CD4-positive, alpha-beta memory T cell (primary cell): ENCODE measurements at places on chromosomes 12 and 14.

DNA sequence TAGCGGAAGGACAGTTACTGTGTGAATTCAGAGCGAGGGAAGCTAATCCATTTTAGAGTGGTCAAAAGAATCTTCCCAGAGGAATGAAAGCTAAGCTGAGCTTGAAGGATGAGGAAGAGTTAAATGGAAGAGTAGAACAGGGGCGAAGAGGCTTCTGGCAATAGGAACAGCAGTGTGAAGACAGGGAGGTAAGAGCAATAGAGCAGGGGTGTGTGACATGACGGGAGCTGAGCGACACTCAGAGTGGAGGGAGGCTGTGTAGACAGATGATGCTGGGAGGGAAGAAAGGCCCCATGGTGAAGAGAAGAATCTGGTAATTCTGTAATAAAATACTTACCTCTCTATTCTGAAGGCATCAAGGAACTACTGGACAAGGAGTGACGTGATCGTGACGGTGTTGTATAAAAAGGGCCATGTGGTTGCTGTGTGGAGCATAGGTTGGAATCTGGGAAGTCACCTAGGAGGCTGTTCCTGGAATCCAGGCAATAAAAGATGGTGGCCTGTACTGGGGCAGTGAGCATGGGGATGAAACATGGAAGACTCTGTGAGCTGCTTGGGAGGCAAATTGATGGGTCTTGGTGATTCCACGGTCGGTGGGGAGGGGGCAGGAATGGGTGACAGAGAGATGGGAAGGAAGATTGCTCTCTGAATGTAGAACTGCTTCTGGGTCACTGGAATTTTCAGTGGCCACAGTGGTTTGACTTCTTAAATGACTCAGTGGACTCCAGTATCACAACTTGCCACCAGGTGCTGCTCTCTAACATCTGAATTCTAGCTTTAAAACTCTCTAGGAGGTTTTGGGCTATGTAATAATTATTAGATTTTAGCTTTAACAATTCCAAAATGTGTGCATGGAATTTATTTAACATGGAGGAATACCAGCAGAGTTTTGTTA lies 164.1 kb downstream of the ATP23 start:
- DNase-seq: no peak

- no peak for DNase-seq
Measured at GRCh38 chr14:85380881-85381280, 149.1 kb upstream of the FLRT2 start.

DNA sequence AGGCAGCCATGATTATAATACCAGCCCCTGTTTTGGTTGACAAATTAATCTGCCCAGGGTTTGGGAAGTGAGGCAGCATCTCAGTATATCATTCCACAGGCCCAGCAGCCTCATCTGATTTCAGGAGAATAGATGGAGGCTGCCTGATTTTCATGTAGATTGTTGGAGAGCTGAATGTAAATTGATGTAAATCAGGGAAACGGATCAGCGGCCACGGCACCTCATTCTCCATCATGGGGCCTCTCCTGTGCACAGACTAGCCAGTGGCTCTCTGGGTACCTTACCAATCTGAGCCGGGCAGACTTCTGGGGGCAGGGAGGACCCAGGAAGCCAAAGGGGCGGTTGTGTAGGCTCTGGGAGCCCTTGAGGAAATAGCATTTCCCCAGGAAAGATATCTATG lies 63.7 kb upstream of the GSC start:
- no peak for DNase-seq

DNA sequence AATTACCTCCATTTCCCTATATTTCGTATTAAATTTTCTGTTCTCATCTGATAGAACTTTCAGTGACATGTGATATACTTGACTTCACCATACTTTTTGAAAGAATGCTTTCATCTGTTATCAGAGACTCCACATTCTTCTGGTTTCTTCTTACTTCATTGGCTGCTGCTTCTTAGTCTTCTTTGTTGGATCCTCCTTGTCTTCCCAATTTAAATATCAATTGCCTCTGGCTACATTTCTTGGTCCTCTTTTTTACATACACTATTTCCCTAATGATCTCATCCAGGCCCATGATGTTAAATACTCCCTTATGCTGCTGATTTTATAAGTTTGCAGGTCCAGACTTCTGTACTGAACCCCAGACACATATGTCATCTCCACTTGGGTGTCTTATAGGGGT lies 22.0 kb downstream of the OR5AU1 start:
- DNase-seq: no peak

DNA sequence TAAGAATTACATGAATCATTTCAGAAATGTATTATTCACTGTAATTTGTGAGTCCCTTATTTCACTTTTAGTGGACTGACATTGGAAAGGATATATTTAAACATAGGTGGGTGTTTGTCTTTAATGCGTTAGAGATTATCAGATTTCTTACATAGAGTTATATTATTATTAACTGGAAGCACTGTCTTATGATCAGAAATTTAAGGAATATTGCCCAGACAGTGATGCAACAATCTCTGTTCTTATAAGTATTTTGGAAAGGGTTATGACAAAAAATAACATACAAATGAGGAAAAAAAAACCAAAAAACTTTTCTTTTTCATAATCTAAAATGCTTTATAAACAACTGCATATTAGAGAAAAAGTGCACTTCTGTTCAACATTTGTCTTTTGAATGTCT lies 836.6 kb downstream of the SLC6A15 start:
- no peak for DNase-seq

- no peak for DNase-seq
Measured at GRCh38 chr12:46699986-46700385, 125.8 kb downstream of the SLC38A4 start.

- no peak for DNase-seq
Measured at GRCh38 chr12:68428724-68429501, 96.8 kb upstream of the MDM1 start.

DNA sequence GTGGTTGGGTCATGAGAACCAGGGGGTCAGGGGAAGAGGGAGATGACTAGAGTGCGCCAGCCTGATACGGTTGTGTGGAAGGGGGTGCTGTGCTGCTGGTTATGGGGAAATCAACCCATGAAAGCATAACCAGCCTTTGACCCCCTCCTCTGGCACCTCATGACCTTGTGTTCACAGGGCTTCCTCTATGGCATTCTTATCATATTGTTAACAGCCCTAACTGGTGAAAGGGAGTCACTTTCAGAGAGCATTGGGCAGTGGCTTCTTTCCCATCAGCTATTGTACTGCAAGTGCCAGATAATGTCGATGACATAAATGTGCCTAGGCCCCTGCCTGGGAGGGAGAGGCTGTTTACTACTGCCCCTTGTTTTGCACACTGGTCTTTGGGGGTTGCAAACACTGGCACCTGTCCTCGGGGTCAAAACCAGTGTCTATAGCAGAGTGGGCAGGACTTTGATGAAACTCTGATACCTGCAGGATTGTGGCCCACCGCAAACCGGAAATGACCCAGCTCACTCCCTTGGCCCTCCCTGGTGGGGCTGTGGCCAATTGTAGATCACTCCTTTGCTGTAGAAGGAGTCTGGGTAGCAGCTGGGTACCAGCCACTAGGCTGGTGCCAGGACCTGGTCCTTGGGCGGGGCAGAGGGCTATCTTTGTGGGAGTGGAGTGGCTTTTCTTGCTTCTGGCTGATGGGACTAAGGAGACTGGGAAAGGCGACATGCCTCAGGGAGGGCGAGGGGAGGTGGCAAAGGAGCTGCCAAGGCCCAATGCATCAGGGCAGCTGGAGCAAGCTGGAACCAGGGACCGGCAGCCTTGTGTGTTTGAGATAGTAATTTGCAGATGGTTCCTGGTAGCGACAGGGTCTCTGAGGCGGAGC lies 634 bp upstream of the TMEM63C start:
- DNase-seq: no peak

GRCh38 chr14:30584058-30584630 lies 25.2 kb downstream of the G2E3 start:
- no peak for DNase-seq

- DNase-seq: no peak
Measured at GRCh38 chr12:58302487-58303011, 361.2 kb downstream of the ATP23 start.

DNA sequence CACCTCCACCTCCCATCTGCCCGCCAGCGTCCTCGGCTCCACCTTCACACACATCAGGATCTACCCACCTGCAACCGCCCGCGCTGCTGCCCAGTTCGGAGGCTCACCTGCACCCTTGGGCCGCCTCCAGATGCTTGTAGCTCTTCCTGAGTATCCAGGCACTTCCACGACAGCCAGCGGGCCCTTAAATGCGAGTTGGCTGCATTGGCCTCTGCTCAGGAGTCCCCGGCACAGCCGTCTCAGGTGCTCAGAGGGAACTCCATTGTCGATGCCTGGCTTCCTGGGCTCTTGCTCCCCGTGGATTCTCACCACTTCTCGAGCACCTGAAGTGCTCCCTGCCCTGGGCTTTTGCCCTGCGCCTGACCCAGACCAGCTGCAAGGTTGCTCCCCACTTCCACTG lies 21.9 kb upstream of the CDCA4 start:
- no peak for DNase-seq

DNA sequence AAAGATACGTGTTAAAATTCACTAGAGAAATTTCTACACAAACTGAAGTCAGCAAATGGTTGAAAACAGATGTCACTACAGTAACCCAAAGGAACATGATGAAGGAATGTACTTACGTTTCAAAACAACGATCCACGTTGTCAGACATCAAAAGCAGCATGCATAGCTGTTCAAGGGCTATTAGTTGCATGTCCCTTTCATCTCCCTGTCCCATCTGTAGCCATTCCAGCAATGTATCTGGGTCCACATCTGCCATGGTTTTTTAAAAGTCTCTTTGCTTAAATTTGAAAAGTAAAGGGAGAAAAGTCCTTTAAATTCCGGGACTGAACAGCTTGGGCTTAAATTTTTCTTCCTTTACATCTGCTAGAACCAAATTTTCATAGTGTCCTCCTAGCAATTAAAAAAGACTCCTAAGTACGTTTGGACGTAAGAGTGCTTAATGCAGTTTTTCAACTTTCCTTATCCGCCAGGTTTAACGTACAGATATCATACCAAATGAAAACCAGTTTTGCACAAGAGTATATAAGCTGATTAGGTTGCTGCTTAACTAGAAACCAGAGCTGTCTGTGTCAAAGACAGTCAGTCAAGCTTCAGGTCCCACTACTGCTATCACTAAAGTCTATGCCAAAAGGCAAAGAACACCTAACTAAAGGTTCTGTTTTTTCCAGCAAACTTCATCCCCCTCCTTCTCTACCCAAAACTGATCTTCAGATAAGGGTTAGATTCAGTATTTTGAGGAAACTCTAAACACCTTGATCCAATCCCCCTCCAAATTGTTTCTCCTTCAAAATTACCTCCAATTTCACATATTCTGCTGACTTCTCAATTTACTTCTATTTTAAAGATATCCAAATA lies 1.7 kb downstream of the HECTD1 start:
- DNase-seq: no peak

DNA sequence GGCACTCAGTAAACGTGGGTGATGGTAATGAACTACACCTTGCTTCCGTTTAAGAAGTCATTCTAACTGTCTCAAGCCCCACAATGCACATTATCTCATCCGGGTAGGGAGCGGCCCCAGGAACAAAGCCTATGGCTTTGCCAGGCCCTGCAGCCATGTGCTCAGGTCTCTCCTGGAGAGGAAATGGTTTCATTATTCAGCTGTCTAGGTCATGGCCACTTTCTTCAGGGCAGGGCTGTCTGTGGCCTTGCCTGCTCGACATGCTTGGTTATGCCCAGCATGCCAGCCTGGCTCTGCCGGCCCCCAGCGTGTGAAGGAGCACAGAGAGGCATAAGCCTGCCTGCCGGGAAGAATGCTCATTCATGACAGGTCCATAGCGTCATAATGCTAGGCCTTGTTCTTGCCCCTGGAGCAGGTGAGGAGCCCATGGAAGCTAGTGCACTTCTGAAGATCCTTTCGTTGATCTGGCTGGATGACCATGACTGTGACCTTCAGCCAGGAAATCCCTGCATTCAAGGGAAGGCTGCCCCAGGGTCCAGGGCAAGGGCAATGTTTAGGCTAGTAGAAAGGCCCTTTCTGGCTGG lies 26.3 kb upstream of the FOS start:
- DNase-seq: no peak

DNA sequence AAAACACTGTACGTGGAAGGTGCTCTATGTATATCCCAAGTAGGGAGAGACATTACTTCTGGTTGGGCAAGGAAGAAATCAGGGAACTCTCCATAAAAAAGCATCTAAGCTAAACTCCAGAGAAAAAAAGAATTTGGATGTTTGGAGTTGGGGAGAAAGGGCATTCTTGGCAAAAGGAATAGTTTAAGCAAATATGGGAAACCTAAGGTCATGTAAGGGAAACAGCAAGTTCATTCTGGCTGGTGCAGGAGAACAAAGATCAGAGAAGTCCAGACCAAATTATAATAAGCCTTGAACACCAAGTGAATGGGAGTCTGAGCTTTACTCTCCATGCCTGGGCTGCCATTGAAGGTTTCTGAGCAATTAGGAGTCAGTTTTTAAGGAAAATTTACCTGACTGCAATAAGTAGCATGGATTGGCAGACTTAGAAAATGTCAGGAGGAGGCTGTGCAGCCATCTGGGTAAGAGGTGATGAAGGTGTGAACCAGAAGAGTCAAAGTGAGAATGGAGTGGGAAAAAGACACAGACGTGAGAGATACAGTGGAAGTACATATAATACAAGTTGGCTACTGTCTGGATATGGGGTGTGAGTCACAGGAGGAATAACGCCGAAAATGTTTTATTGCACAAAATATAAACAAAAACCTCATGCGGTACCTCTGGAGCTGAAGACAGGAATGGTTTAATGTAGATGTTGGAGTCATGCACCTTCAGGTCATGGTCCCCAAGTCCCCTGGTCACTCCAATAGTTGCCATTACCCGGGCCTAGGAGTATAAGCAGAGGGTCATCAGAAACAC lies 222.6 kb downstream of the MON2 start:
- DNase-seq: no peak

GRCh38 chr12:63918800-63919300 lies 74.3 kb downstream of the SRGAP1 start:
- no peak for DNase-seq

GRCh38 chr12:94282675-94283074 lies 134.3 kb downstream of the PLXNC1 start:
- DNase-seq: peak; percentile 57

DNA sequence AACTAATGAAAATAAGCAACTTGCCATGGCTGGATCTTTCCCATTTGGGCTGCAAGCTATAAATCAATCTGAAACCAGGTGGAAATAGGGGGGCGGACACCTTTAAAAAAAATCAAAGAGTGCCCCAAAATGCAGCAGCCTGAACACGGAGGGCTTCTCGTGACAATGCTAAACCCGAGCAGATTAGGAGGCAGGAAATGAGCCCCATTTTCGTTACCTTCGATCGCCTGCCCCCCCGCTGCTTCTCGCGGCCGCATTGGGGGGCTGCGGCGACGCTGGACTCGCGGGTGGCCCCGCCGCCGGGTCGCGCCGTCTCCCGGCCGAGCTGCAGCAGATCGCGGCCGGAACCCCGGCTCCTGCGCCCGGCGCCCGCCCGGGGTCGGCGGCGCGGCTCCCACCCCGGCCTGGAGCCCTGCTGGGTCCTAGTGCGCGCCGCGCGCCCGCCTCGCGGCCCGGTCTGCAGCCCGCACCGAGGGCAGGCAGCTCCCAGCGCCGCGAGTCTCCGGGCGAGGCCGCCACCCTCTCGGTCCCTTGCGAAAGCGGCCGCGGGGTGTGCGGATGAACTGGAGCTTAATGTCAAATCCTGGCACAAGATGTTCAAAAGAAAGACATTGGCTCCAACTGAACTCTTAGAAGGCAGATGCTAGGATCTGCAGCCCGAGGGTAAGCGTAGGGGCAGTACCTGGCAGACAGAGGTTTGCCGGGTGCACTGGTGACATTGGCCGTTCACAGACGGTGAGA lies 201.9 kb upstream of the FOXN3 start:
- DNase-seq: peak; percentile 78

GRCh38 chr14:105891631-105892452 lies 365.5 kb downstream of the TMEM121 start:
- no peak for DNase-seq
